ENCODE measurements at places on chromosomes 6 and 20.

DNA sequence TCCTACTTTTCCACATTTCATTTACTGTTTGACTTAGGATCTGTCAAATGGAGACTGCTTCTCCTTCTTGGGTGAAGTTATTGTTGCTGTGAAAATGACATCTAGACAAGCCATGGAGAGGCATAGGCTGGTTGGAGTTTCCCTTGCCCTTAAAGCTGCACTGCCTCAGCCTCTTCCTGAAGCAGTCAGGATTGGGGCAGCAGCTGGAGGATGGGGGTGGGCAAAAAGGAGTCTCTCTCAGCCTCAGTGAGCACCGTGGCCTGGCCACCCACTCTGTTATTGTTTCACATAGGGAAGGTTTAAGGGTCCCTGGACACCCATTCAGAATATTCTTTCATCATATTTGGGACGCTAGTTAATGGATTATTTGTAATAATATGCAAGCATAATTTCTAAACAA, 7.7 kb upstream of the ZBTB24 start:
- DNase-seq, result peak; percentile 49

DNA sequence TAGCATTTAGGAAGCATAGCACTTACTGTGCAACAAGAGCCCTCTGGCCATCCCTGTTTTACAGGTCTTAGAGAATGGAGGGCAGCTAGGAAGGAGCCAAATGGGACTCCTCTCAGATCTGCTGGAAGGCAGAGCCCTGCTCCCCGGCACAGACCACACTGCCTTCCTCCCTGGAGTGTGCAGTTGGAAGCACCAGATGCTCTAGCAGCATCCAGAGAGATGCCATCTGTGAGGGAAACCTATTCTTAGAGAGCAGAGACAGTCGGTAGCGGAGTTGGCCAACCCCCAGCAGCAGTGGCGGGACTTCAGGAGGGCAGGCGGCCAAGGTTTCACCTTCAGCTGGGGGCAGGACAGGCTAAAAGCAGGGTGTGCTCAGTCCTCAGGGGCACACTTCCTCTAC, 16.7 kb upstream of the E2F1 start:
- no peak for DNase-seq

- no peak for DNase-seq
These were observed 365.9 kb upstream of the CHD6 start for GRCh38 chr20:41984031-41984430.

GRCh38 chr20:6864740-6865139, 97.3 kb downstream of the BMP2 start:
- DNase-seq, result no peak

DNA sequence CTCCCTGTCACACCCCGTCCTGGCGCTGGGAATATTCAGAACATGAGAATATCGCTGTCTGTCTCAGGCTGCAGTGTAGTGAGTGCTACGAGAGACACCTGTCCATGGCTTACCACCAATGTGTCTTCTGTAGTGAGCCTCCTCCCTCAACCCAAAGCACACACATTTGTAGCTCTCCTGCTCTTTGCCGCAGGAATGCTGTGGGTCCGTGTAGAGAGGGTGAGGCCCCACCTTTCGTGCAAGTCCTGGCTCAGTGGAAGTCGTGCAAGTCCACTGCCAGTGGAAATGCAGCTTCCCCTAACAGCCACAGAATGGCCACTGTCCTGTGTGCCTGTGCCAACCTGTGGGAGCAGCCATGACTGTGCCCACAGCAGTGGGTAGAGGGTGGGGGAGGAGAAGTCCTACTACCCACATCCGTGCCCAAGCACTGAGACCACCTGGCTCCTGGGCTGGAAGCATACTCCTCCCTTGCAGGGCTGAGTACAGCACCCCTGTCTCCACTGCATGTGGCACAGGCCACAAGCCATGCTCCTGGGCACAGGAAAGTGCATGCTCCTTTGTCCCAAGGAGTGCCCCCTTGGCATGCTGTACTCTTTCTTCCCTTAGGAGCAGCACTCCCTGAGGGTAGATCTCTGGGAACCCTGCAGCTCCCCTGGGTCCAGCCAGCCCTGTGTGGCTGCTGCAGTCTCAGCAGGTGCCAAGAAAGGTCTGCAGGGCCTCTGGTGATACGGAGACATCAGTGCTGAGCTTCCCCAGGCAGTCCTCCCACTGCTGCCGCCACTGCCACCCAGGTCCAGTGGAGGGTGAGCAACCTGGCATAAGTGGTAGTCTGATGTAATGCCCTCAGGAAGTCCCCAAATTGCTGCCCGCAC, 28.0 kb downstream of the IGF2R start:
- no peak for DNase-seq

DNA sequence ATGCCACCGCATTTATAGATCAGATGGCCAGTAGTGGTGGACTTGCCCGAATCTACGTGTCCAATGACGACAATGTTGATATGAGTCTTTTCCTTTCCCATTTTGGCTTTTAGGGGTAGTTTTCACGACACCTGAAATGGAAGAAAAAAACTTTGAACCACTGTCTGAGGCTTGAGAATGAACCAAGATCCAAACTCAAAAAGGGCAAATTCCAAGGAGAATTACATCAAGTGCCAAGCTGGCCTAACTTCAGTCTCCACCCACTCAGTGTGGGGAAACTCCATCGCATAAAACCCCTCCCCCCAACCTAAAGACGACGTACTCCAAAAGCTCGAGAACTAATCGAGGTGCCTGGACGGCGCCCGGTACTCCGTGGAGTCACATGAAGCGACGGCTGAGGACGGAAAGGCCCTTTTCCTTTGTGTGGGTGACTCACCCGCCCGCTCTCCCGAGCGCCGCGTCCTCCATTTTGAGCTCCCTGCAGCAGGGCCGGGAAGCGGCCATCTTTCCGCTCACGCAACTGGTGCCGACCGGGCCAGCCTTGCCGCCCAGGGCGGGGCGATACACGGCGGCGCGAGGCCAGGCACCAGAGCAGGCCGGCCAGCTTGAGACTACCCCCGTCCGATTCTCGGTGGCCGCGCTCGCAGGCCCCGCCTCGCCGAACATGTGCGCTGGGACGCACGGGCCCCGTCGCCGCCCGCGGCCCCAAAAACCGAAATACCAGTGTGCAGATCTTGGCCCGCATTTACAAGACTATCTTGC, 725 bp downstream of the EEF1A1 start:
- peak; percentile 67 for DNase-seq

- DNase-seq, result peak; percentile 81
These were observed 24.0 kb downstream of the FGD2 start for GRCh38 chr6:37029249-37029971.
